Activated T-cell treated with anti-CD3 and anti-CD28 coated beads, Interleukin-2, amount 50 U/mL, for 72 hours (primary cell): ENCODE measurements at places on chromosomes 2 and 18.

GRCh38 chr18:1045658-1046057, 141.0 kb downstream of the ADCYAP1 start:
- DNase-seq: no peak

GRCh38 chr2:179953359-179953758, 53.7 kb downstream of the CWC22 start:
- DNase-seq: no peak

DNA sequence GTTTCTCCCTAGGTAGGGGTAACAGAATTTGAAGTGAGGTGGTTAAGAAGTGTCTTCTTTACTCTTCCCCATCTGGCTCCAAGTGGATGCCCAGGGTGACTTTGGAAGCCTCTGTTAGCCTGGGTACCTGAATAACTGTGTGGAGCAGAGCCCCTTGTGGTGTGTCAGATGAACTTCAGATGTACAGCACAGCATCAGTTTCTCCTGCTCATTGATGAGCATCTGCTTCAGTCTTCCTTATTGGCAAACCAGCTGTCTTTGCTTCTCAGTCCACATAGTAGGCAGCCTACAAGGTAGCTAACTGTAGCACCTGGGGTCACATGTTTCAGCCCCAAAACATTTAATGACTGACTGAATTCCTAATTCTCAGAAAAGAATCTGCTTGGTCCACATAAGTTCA, 56.2 kb upstream of the ATP8B1 start:
- DNase-seq: no peak

DNA sequence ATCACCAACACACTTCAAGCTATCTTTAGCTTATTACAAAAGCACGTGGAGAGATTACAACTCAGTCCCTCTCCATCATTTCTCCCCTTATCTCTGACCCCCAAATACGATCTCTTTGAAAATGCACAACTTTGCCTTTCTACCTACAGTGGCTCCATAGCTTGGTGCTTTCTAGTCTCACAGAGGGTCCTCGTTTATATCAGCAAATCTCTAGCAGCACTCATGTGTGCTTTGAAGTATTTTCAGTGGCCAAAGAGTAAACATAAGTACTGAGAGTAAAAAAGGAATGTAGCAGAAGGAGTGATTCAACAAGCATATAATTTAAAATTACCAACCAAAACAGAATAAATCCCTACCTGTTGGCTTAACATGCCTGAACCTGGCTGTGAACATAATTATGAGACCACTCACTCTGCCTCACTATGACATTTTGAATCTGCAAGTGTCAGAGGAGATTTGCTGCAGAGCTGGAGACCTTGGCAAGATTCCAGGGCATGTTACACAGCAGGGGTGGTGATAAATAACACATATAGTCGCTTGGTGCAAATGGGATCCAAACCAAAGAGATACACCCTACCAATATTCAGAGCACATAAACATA, 54.6 kb downstream of the LAMA3 start:
- no peak for DNase-seq

GRCh38 chr2:230900336-230900995, 24.6 kb downstream of the GPR55 start:
- DNase-seq: no peak

- no peak for DNase-seq
These were observed 22.9 kb downstream of the QPCT start for GRCh38 chr2:37367310-37367709.

- no peak for DNase-seq
These were observed 588 bp upstream of the CCDC93 start for GRCh38 chr2:118014492-118014824.

- peak; percentile 28 for DNase-seq
These were observed 59.0 kb upstream of the LDLRAD4 start for GRCh38 chr18:13159579-13159978.

DNA sequence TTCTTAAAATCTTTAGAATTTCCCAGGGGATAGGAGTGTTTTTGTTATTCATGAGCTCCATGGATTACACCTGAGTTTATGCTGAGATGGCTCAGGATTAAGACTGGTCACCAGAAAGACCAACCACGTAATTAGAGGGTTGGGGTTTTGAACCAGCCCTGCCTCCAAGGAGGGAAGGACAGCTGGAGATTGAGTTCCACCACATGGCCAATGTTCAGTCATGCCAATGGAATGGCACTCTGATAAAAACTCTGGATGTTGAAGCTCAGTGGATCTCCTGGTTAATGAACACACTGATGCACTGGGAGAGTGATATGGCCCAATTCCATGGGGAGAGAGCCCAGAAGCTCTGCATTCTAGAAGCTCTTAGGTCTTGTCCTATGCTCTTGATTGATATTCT, 38.7 kb upstream of the PTPN4 start:
- DNase-seq: no peak

DNA sequence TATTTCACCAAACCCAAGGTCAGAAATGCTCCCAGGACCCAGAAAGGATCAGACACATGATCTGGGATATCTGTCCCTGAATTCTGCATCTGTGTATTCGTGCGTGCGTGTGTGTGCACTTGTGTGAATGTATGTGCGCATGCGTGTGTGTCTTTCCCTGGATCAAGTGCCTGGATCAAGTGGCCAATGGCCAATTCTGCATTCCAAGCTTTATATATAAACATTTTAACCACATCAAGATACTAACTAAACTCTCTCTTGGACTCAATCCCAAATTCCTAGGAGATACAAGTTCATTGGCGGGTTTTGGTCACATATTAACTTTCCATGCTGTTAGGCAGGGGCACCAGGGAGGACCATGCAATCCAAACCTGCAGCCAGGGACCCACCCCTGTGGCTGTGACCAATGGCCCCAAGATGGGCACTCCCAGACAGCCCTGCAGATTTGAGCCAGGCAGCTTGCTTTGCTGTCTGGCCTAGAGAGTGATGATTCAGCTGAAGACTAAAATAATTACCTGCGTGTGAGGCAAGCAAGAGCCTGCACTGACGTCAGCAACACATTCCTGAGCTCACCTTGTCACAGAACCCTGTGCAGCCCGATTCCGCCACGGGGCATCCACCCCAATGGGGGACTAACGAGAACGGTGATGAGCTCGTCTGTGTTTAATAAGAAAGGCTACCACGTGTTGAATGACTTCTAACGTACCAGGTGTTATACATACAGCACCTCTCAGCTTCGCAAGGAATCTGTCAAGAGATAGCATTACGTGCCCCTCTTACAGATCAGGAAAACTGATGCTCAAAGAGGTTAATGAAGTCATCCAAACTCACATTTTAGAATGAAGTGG, 45.3 kb upstream of the ROCK2 start:
- no peak for DNase-seq

- DNase-seq: no peak
These were observed 417.0 kb downstream of the TXNL1 start for GRCh38 chr18:56221195-56222065.

DNA sequence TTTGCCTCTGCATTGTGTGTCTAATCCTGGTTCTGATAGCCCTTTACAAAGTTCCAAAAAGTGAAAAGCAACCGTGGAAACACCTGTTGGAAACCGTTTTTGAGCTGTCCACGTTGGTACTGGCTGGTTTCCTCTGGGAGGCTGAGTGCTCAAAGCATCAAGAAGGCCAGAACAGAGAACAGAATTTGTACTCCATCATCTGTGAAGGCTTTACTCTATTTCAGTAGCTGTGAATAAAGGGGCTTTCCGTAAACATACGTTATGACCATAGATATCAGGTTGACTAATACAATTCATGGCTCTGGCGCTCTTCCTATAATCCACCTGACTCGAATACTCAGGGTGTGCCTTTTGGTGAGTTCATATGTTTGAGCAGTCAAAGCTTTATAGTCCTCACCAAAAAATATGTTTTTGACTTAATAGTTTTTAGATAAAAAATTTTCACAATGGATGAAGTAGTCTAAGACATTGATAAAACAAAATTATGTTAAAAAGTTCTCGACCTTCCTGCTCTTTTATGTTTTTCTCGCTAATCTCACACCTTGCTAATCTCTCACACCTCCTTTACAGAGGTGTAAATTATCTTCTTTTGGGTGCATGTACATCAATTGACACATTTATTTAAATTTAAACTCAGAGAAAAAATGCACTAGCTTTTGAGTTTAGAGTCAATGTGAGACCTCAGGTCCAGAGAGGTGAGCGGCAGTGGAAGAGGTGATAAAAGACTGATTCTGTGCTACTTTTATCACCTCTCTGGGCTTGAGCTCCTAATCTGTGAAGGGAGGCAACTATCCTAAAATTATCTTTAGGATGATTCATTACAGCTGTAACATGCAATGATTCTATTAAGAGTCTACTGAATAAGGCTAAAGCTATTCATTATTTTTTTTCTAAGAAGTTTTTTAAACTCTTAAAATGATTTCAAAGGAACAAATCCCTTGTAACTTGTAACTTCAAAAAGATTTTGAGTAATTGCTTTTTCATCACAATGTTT, 65.3 kb downstream of the CXCR4 start:
- DNase-seq: peak; percentile 28

- no peak for DNase-seq
These were observed 27.5 kb downstream of the TMEM178A start for GRCh38 chr2:39693245-39693644.
